Cerebellar nuclear complex (tissue), 1 donor: ENCODE measurements at places on chromosomes 5 and 9.

- no peak for DNase-seq
Observed at GRCh38 chr9:118230329-118230728, 526.1 kb downstream of the TLR4 start.

- DNase-seq, result no peak
Observed at GRCh38 chr9:87831159-87831558, 51.5 kb upstream of the SPATA31E1 start.

GRCh38 chr5:34608859-34609648 lies 47.1 kb upstream of the RAI14 start:
- DNase-seq, result no peak

DNA sequence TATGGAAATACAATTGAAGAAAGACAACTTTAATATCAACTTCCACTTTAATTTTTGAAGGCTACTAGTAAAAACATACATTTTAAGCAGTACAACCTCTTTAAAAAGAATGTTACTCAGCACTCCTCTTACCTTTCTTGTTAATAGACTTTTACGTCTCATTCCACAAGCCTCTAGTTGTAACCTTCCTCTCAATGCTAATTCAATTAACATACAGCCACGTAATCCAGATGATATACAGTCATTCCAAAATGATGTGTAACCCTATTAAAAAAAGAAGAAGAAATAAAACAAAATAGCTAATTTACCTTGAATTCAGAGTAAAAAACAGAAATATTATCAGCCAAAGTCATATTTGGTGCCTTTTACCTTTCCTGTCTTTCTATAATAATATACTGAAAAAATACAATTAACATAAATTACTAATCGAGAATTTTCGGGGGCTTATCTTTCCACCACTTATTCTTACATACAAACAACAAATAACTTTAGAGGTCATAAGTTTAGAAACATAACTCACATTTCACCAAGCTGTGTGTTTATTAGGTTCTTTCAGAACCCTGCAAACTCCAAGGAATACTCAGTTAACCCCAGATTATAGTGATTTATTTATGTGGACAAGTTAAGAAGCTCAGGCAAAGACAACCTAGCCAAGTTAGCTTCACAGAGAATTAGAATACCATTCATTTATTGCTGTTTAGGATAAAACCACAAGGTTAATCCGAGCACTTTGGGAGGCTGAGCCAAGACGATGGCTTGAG lies 30.3 kb downstream of the GOLPH3 start:
- no peak for DNase-seq

DNA sequence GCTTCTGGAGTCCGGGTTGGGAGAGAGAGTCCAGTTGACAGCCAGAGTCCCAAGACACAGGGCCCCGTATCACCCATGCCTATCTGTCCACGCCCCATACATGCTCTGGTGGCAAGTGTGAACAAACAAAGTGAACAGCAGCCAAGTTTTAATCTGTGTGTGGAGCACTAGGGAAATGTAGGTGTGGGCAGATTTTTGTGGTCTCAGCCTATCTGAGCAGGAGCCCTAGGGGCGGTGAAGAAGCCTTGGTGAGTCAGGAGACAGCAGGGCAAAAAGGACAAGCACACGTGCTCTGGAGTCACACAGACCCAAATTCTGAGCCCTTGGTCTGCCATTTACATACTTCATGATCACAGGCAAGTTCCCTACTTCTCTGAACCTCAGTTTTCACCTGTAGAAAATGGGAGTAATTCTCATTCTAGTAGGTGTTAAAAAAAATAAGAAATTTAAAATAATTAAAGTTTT lies 23.2 kb downstream of the EGR1 start:
- DNase-seq, result no peak

- DNase-seq, result no peak
Observed at GRCh38 chr5:173567548-173567947, 48.9 kb downstream of the BOD1 start.

- DNase-seq, result no peak
Observed at GRCh38 chr9:122261469-122261881, 3.2 kb downstream of the RBM18 start.

GRCh38 chr5:40499518-40500273 lies 180.0 kb upstream of the PTGER4 start:
- no peak for DNase-seq
